ENCODE measurements at places on chromosomes 4 and X.

- DNase-seq = no peak
Measured at GRCh38 chrX:129359269-129359668, 164.0 kb downstream of the SMARCA1 start.

DNA sequence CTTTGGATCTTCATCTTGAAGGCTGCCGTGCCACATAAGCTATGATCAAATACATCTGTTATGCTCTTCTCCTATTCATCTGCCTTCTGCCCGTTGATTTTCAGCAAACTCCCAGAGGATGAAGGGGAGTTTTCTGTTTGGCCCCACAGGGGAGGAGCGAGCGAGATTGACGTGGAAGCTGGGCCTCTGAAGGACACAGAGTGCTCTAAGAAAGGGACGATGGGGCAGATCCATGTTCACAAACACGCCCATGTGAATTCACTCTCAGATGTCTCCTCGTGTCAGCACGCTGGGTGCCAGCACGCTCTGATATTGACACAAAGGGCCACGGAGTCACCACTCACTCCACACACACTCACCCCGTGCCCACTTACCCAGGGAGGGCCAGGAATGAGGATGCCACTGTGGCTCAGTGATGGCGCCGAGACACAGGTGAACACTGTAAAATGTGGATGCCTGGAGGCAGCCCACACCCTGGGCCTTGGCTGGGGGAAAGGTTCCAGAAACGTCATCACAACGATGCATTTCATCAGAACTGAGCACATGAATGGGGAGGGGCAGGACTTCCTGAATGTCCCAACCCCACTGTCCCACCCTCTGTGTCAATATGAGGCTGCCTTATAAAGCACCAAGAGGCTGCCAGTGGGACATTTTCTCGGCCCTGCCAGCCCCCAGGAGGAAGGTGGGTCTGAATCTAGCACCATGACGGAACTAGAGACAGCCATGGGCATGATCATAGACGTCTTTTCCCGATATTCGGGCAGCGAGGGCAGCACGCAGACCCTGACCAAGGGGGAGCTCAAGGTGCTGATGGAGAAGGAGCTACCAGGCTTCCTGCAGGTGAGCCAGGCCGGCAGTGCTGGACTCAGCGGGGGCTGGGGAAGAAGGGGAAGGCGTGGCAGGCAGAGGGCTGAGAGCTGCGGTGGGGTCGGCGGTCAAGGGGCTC lies at the start of gene S100P:
Gene S100P (plus strand): TSS at position 648 of the 946 bp plus-strand sequence. CDS start 55 bp downstream, at position 703.
- no peak for DNase-seq

DNA sequence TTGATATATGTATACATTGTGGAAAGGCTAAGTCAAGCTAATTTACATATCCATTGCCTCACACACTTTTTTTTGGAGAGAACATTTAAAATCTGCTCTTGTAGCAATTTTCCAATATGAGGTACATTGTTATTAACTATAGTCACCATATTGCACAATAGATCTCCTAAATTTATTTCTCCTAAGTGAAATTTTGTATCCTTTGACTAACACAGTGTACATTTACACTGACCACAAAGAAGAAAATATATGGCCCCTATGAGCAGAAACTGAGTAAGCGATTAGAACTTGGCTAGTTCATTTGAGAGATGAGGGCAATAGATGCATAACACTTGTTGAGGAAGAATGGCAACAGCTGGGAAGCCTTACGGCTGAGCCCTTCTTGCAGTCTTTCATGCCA lies 20.3 kb upstream of the GUCY1B1 start:
- DNase-seq = no peak

DNA sequence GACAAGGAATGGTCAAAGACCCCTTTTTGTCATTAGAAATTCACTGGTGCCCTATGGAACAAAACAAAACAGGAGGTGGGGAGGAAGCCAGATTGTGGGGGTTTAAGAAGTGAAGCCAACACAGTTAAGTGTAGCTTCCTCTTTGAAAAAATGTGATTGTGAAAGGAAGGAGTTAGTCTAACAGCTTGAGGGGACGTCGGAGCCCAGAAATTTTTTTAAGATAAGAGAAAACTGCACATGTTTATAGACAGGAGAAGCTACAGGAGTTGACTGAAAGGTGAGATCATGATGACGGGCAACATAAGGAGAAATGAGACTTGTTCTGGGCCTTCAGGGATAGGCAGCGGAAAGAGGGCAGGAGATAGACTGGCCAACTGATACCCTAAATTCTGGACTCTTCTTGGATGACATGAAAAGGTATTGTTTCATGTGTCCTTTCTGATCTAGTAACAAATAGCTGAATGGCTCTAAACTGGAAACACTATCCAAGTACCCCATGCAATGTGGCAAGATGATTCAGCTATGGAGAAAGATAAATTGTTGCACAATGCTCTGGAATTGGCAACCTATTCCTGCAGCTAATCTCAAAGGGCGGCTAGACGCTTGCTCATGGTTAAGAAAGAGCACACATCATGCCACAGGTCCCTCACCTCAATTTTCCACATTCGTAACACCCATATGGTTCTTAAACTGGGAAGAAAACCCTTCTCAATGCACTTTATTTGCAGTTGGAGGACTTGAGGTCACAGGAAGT lies 3.7 kb upstream of the HDAC8 start:
- DNase-seq = no peak

DNA sequence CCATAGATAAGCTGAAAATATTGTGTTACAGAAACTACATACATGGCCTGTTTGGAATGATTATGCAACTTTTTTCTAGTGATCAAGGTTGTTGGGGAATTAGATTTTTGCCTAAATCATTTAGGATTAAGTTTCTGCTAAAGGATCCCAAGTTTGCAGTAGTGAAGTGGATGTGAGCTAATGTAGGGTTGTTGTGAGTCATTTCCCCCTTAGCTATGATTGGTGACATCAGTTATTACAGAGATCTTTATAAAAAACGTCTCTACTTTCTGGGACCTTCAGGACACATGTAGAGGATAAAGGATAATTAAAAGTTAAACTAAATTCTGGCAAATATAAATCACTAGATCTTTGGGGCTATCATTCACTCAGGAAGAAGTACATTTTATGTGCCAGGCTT lies 133.3 kb downstream of the GATB start:
- no peak for DNase-seq

- DNase-seq = no peak
Measured at GRCh38 chrX:11754958-11755645, 2.9 kb upstream of the MSL3 start.

Data from Right ventricle myocardium inferior (tissue), 1 donor.